T-helper 17 cell (primary cell): ENCODE measurements at places on chromosomes 7 and 10.

DNA sequence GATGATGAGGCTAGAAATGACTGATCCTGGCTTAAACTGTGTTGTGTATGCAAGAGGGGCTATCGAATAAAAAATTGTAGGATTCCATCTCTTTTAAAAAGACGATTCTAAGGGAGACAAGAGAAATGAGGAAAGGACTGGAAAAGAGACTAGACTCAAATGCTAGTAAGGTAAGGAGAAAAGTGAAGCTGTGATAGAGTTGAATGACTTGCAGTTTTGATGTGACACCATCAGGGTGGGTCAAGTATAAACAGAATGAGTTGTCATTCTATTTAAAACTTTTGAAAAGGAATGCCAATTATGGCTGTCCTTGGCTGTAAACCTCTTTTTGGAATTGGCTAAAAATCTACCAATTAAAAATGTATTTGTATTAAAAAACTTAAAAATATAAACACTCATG lies 184.5 kb upstream of the PHF14 start:
- H3K36me3 ChIP-seq, result no peaks in the 10 kb centered on the region
- DNase-seq, result no peak
- no peak overlapping the region for H3K4me3 ChIP-seq
- H3K4me1 ChIP-seq, result no peaks in the 10 kb centered on the region

DNA sequence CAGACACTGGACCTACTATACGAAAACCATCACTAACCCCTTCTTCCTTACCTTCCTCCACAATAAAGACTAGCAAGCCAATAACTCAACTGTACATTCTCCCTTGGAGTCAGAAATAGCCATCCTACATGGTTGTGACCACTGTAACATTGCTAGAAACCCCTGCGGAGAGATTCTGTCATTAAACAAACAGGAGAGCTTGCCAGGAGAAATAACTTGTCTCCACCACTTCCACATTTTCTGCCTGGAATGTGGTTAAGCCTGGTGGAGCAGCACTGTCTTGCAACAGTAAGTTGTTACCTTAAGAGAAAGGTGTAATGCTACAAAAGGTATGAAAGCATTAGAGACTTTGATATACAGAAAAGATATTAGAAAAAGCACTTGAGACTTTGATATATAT lies 45.8 kb downstream of the THSD7A start:
- no peaks in the 10 kb centered on the region for H3K4me1 ChIP-seq
- DNase-seq, result no peak
- no peaks in the 10 kb centered on the region for H3K27me3 ChIP-seq
- H3K36me3 ChIP-seq, result no peaks in the 10 kb centered on the region
- no peak overlapping the region for H3K27ac ChIP-seq
- no peak overlapping the region for H3K4me3 ChIP-seq

- no peak overlapping the region for H3K4me3 ChIP-seq
- no peak overlapping the region for H3K27ac ChIP-seq
- no peaks in the 10 kb centered on the region for H3K36me3 ChIP-seq
Observed at GRCh38 chr7:67463983-67464382, 467.4 kb downstream of the TYW1 start.

- peaks cover 4% of the 10 kb centered on the region for H3K4me1 ChIP-seq
- H3K36me3 ChIP-seq, result no peaks in the 10 kb centered on the region
- no peak overlapping the region for H3K4me3 ChIP-seq
- no peak overlapping the region for H3K27ac ChIP-seq
Observed at GRCh38 chr7:16849296-16850148, 32.3 kb downstream of the AGR3 start.

GRCh38 chr10:101067356-101068083 lies 5.7 kb downstream of the KAZALD1 start:
- H3K27ac ChIP-seq, result no peak overlapping the region
- no peaks in the 10 kb centered on the region for H3K36me3 ChIP-seq
- peaks cover 41% of the 10 kb centered on the region for H3K27me3 ChIP-seq

GRCh38 chr10:104487794-104488438 lies 134.3 kb downstream of the CFAP58 start:
- no peaks in the 10 kb centered on the region for H3K36me3 ChIP-seq
- DNase-seq, result no peak
- H3K4me3 ChIP-seq, result no peak overlapping the region
- peaks cover 50% of the 10 kb centered on the region for H3K27me3 ChIP-seq

DNA sequence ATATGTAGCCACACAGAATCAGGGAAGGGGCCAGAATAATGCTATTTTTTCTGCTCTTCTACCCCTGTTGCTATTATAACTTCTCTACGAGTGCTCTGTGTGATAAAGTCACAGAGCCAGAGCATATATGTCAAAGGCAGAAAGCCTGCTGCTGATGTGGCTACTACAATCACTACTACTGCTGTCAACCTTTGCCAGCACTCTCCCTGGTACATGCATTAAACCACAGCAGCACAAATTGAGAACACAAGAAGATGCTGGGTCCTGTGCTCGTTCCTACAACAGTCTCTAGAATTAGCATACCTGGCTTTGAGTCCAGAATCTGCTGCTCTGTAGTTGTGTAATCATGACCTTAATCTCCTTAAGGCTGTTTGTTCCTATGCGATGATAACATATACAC lies 108.6 kb downstream of the SEMA3A start:
- no peak overlapping the region for H3K4me3 ChIP-seq
- H3K27ac ChIP-seq, result no peak overlapping the region
- peaks cover under 1% of the 10 kb centered on the region for H3K4me1 ChIP-seq
- no peaks in the 10 kb centered on the region for H3K36me3 ChIP-seq
- no peaks in the 10 kb centered on the region for H3K27me3 ChIP-seq

- H3K4me3 ChIP-seq, result no peak overlapping the region
- no peak for DNase-seq
- H3K36me3 ChIP-seq, result no peaks in the 10 kb centered on the region
- H3K27ac ChIP-seq, result no peak overlapping the region
Observed at GRCh38 chr7:70571961-70572360, 560.0 kb upstream of the GALNT17 start.

GRCh38 chr7:108135446-108136190 lies 5.5 kb upstream of the LAMB4 start:
- peaks cover 2% of the 10 kb centered on the region for H3K36me3 ChIP-seq
- DNase-seq, result no peak
- peaks cover 14% of the 10 kb centered on the region for H3K4me1 ChIP-seq
- H3K4me3 ChIP-seq, result no peak overlapping the region
- peak overlapping the region; percentile 42 for H3K27ac ChIP-seq

GRCh38 chr10:118670472-118671124 lies 75.2 kb upstream of the PRLHR start:
- peaks cover 2% of the 10 kb centered on the region for H3K36me3 ChIP-seq
- H3K27me3 ChIP-seq, result no peaks in the 10 kb centered on the region
- peaks cover 4% of the 10 kb centered on the region for H3K4me1 ChIP-seq

- no peaks in the 10 kb centered on the region for H3K36me3 ChIP-seq
- H3K27ac ChIP-seq, result no peak overlapping the region
- DNase-seq, result no peak
- no peak overlapping the region for H3K4me3 ChIP-seq
Observed at GRCh38 chr7:132117636-132118035, 458.6 kb downstream of the PLXNA4 start.

DNA sequence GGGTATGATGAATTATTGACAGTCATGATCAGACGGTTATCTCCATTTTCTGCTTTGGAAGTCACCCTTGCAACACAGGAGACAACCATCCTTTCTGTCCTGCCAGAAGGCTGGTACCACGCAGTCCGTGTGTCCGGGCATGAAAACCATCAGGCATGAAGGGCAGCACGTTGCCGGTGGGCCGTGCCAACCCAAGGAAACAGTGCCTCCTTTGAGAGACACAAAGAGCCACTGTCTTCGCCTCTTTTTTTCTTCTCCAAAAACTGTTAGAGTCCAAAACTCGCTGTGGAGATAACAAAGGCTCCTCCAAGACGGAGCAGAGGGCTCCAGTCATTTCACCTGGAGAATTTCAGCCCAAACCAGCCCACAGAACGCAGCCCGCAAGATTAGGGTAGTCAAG lies 60.4 kb upstream of the ARHGAP21 start:
- H3K4me1 ChIP-seq, result no peaks in the 10 kb centered on the region
- no peak for DNase-seq
- H3K27ac ChIP-seq, result no peak overlapping the region

GRCh38 chr10:4545062-4545461 lies 280.9 kb upstream of the AKR1E2 start:
- no peak for DNase-seq
- H3K4me3 ChIP-seq, result no peak overlapping the region
- no peaks in the 10 kb centered on the region for H3K36me3 ChIP-seq
- peaks cover 22% of the 10 kb centered on the region for H3K27me3 ChIP-seq
- H3K4me1 ChIP-seq, result no peaks in the 10 kb centered on the region

DNA sequence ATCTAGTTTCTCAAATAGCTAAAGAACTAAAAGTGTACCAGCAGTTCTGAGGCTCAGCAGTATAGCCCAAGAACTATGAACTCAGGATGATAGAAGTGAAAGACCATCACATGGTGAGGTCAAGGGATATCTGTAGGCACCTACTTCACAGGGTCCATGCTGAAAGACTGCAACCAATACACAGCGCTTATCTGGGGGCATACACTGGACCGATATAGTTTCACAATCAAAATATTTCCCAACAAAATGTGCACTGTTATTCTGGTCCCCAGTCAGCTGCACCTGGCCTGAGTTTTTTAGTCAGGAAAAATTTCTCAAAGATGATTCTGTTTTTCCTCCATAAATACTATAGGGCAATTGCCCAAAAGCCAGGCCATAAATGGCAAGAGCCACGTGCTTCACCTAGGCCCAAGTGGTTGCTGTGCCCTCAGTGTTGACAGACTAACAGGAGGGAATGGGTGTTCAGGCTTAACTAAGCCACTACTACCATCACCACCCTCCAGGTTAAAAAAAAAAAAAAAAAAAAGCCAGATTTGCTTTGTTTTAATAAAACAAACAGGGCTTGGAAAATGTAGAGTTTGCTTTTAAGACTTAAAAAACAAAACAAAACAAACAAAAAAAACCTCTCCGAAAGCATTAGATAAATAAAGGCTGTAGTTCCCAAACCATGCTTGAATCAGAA lies 58.5 kb downstream of the OGDH start:
- peaks cover 11% of the 10 kb centered on the region for H3K36me3 ChIP-seq
- no peak for DNase-seq
- H3K27me3 ChIP-seq, result no peaks in the 10 kb centered on the region

GRCh38 chr7:22997871-22998518 lies 15.9 kb downstream of the HYCC1 start:
- H3K27ac ChIP-seq, result no peak overlapping the region
- H3K4me1 ChIP-seq, result peaks cover 30% of the 10 kb centered on the region
- H3K4me3 ChIP-seq, result no peak overlapping the region
- no peaks in the 10 kb centered on the region for H3K27me3 ChIP-seq

DNA sequence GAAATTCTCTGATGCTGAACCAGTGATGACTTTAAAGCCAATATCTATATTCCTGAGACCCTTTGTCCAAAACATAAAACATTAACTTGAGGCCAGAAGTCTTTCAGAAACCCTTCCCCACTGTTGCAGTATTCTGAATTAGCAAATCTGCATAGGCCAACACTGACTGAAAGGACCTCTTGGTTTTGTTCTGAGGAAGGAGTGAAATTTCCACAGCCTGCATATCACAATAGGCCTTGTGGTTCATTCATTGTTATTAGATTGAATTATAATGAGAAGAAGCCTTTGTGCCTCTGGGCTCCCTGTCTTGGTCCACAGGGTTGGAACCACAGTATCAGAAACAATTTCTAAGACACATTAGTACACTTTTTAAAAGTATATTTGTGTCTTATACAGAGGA lies 90.3 kb downstream of the CCNY start:
- DNase-seq, result no peak
- peaks cover 36% of the 10 kb centered on the region for H3K4me1 ChIP-seq
- H3K27ac ChIP-seq, result peak overlapping the region; percentile 29
- H3K36me3 ChIP-seq, result peaks cover 5% of the 10 kb centered on the region
